Activated T-helper 2 cell treated with anti-CD3 and anti-CD28 coated beads, Interferon-gamma antibody, Interleukin-2, Interleukin-4, amounts not matched to agents 10 μg/mL and 5 μg/mL and 100 μg/mL, durations not matched to agents 14 hours and 24 hours and 36 hours (primary cell): ENCODE measurements at places on chromosomes 7 and 10. TPM values are rescaled to one million over a fixed set of nuclear protein-coding genes. Genes with fewer than 3 reads are reported as not detected.

DNA sequence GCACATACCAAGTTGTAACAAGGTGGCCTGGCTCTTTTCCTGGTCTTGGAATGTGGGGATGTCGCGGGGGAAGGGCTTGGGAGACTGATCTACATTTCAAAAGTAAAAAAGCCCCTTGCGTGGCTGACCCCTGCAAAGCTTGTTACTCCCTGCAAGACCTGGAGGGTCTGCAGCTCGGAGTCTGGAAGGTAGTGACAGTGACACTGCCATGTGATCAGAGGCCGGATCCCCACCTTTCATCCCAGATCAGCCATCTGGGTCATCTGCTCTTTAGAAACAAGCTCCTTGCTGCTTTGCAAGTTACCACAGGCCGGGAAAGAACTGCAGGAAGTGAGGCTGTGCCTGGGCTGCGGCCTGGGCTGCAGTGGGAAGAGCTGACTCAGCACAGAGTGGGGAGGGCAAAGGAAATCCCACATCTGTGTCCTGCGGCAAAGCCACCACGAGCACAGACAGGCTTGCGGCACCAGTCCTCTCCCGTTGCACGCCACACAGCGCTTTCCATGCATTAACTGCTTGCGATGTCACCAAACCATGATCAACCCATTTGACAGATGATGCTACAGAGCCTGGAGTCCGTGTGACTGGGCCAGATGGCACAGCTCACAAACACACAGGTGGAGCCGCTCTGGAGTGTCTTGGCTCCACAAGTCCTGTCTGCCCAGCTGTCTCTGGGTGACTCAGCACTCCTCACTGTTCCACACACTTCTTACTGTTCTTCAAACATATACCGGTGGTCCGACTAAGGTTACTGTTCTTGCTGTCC is 97.7 kb downstream of the SH3PXD2A start:
- peak; percentile 80 for DNase-seq

DNA sequence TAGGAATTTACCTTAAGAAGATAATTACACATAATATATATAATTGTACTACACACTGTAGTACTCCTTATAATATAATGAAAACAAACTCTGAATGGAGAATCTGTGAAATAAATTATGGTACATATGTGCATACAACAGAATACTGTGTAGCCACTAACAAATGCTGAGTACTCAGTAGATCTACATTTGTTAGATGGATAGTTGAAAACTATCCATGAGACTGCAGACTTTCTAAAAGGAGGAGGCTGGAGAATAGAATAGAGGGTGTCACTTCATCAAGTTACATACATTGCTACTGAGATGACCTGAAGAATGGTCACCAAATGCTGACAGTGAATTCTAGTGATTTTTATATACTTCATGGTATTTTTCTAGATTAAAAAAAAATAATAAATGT is 68.7 kb upstream of the OGDHL start:
- DNase-seq = no peak

METTL27 gene
- 0.90 and 0.94 TPM in 2 replicates for total RNA-seq

- DNase-seq = no peak
Measured at GRCh38 chr10:7206412-7207100, 204.3 kb downstream of the SFMBT2 start.

GRCh38 chr7:141586878-141587277 is 35.7 kb downstream of the AGK start:
- DNase-seq = no peak

DNA sequence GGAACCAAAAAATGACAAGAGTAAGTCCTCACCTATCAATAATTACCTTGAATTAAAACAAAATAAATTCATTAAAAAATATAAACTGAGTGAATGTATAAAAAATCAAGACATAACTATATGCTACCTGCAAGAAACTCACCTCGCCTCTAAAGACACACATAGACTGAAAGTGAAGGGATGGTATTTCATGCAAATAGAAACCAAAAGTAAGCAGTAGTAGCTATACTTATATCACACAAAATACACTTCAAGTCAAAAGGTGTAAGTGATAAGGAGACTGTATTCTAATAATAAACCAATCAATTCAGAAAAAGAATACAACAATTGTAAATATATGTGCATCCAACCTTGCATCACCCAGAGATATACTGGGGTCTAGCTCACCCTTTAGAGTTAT is 332.6 kb downstream of the SH2D4B start:
- no peak for DNase-seq

DNA sequence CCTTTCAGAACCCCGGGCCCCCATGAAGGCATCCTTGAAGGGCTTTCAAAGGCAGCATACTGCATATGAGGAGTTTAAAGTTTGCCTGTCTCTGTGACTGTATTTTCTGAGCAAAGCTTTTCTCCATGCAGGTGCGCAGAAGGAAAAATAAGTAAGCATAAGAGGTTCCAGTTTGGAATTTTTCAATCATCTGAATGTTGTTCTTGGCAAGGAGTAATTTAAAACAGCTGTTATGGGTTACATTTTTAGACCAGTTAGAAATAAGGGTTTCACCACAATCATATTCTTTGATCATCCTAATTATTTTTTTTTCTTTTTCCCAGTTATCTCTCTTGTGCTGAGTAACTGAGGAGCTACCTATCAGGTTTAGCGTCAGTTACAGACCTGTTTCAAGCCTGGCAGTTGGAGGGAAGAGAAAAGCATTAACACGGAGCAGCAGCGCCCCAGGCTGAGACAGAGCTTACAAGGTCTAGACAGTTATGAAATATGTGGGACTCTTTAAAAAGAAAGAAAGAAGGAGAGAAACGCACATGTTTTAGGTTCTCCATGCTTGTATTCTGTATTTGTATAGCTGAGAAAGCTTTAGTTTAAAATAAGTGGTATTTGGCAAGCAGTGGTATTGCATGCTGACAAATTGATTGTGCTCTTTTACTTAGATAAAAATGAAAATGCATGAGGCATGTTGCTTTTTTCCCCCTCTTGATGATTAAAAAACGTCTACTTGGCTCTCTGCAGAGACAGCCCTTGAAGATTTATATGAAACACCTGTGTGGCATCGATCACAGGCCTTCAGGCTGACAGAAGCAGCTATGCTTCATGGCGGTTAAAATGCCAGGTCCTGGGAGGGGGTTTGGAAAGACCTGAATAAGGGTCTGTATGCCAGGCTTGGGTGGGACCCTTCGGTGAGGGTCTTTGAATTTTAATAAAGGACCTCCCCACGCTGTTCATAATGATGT is 157.6 kb downstream of the GRK5 start:
- no peak for DNase-seq

ASB10 gene
- not detected in 2 replicates for total RNA-seq

DNA sequence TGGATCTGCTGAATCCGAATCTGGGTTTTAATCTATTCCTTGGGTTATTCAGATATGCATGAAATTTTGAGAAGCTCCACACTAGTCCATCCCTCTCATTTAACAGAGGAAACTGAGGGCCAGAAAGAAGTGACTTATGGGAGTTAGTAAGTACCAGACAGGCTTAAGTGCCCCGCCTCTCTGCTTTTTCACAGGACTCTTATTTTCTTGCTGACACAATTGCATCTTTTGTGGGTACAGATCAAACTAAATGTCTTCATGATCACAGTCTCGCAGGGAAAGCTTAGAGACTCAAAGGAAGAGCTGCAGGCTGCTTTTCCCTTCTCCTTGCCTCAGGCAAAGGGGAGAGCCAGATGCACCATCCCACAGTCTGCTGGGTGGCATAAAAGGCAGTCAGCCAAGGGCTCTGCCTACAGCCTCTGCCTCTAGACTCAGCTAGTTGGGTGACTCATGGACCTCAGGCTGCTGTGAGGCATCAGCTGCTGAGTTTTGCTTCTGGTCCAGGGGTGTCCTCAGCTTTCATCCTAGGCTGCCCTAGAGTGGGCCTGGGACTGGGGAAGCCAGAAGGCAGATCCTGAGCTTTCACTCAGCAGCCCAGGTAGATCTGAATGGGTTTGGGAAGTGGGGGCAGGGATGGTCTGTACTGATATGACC is 11.6 kb downstream of the GOLGA7B start:
- no peak for DNase-seq

- no peak for DNase-seq
Measured at GRCh38 chr10:65940105-65940504, 985.7 kb upstream of the LRRTM3 start.

- no peak for DNase-seq
Measured at GRCh38 chr10:100653957-100654781, 91.2 kb upstream of the PAX2 start.
